ENCODE measurements at places on chromosomes 3 and 15.

DNA sequence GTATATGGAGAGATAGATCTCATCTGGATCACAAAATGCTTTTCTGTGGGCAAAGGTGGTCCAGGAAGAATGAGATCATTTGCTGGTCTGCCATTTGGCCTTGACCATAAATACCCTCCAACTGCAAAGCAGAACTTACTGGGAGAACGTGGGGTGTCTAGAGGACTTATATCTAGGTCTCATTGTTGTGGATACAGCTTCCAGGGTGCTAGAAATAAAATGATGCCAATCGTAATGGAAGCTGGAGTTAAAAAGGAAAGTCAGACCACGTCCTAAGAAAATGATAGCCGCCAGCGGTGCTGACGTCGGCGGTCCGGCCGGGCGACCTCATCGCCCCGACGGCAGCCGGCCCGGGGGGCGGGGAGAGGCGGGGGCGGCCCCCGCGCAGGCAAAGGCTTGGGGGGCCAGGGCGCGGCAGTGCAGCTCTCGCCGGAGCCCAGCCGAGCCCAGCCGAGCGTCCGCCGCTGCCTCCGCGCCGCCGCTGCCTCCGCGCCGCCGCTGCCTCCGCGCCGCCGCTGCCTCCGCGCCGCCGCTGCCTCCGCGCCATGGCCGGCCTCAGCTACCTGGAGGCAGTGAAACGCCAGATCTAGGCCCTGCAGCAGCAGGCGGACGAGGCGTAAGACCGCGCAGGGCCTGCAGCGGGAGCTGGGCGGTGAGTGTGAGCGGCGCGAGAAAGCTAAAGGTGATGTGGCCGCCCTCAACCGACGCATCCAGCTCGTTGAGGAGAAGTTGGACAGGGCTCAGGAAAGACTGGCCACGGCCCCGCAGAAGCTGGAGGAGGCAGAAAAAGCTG is 89.5 kb downstream of the EOMES start:
- DNase-seq = peak; percentile 58

GRCh38 chr15:56754772-56755370 is 21.6 kb upstream of the ZNF280D start:
- no peak for DNase-seq

DNA sequence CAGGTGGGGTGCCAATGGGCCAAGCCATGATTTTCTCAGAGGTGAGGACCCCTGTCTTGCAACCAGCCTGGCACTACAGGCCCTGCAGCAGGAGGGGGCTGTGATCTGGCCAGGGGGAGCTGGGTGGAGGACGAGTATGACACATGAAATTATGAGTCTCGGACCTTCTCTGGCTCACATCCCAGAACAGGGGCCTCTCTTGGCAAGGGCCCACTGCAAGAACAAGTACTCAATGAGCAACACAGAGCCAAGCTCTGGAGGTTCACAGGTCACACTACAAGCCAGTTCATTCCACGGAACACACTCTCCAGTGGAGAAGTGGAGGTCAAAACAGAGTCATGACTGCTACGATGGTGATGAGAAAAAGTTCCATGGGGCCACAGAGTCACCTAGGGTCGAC is 28.3 kb downstream of the CCDC32 start:
- DNase-seq = peak; percentile 85

DNA sequence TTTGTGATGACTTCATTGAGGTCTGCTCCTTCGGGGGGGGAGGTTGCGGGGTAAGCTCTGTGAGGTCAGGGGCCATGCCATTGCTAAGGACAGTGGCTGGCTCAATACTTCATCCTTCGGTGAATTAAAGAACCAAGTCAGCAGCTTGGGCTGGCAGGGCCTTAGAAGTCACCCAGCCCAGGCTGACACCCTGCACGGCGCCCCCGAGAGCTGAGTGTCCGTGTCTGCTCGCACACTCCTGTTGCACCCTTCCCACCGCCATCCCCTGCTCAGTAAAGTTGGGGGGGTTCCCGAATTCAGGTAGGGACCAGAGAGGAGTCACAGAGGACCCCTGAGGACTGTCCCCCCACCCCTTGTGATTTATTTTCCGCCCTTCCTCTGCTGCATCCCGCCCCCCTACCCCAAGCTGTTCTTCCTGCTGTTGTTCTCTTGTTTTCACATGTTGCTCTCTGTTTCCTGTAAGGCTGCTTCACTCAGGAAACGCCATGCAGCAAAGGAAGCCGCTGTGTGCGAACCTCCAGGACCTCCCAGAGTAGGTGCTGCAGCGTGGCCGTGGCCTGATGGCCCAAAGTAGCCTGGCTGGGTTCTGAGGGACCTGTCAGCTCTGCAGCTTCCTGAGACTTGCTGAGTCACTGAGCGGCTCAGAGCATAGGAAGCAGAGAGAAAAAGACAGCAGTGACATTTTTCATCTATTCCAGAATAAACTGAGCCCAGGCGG is 14.4 kb downstream of the EFCC1 start:
- DNase-seq = no peak

- DNase-seq = no peak
These were observed 211.3 kb upstream of the NSMCE3 start for GRCh38 chr15:29480949-29481348.
